8988T (cell line): ENCODE measurements at places on chromosomes 11 and 22.

GRCh38 chr11:78690352-78690987, 115.8 kb upstream of the NARS2 start:
- no peak for DNase-seq

- no peak for DNase-seq
Measured at GRCh38 chr11:57396744-57397143, 6.3 kb upstream of the PRG2 start.

DNA sequence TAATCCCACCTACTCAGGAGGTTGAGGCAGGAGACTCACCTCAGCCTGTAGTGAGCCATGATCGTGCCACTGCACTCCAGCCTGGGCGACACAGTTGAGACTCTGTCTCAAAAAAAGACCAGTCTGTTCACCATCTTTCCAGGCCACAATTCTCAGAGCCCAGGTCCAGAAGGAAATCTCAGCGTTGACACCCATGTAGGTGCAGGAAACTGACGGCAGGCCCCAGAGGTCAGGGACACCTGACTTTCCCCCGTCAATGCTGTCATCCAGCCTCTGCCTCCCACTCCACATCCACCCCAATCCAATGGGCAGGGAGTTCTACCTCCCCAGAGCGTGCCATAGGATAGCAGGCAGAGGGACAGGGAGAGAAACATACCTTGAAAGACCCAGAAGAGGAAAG, 5.9 kb upstream of the GRK2 start:
- DNase-seq = no peak

DNA sequence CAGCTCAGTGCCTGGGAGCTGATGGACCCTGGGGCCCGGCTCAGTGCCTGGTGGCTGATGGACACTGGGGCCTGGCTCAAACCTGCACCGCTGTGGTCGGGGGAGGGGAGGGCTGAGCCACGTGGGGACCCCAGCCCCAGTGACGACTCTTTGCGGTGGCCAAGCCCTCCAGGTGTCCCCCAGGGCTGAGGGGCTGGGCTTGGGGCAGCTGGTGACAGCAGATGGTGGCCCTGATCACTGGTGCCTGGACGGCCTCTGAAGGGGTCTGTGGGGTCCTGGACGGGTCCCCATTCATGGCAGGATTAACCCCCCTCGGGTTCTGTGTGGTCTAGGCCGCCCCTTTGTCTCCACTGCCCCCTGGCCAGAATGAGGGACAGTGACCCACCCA, 3.4 kb upstream of the MUC5B start:
- no peak for DNase-seq

DNA sequence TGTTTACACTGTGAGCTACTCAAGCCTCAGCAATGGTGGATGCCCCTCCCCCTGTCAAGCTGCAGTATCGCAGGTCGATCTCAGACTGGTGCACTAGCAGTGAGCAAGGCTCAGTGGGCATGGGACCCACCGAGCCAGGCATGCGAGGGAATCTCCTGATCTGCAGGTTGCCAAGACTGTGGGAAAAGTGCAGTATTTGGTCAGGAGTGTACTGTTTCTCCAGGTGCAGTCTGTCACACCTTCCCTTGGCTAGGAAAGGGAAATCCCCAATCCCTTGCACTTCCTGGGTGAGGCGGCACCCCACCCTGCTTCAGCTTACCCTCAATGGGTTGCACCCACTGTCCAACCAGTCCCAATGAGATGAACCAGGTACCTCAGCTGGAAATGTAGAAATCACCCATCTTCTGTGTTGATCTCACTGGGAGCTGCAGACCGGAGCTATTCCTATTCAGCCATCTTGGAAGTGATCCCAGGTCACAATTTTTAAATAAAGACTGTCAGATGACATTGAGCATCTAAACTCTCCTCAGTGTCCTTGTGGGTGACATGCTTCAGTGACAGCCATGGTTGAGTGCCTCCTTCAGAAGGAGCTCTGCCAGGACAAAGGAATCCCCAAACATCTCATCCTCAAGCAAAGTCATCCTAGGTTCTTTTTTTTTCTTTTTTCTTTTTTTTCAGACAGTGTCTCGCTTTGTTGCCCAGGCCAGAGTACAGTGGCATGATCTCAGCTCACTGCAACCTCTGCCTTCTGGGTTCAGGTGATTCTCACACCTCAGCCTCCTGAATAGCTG, 10.8 kb downstream of the SLC22A24 start:
- DNase-seq = no peak

DNA sequence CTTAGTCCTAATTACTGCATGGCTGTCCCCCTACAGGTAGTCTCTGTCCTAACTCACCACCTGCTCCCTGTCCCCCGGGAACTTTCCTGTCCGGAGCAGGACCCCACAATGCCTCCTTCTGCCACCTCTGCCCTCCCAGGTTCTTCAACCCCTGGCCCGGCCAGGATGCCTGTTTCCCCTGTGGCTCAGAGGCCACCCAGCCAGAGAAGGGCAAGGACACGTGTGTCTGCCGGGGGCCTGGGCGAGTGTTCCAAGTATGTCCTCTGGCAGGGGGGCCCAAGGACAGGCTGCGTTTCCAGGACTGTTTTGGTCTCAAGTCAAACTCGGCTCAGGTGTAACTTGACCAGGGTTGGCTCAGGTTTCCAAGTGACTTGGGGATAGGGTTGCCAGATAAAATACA, 63.8 kb downstream of the BTG4 start:
- DNase-seq = no peak

DNA sequence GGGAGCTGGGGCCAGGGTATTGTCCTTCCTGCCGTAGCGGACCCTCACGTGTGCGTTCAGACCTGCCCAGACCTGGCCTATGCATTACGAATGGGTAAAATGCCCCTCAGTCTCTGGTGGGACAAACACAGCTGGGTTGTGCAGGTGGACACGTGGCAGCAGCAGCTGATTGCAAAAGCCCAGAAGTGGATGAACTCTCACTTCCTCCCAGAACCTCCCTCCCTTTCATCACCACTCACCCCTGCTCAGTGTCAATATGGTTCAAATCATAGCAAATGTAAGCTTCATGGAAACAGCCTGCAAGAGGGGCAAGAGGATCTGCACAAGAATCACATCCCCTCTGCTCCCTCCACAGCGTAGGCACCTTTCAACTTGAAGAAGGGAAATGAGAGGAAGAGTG, 352.1 kb downstream of the OPCML start:
- no peak for DNase-seq

GRCh38 chr11:62402960-62403730, 15.7 kb upstream of the SCGB1A1 start:
- DNase-seq = peak; percentile 3

DNA sequence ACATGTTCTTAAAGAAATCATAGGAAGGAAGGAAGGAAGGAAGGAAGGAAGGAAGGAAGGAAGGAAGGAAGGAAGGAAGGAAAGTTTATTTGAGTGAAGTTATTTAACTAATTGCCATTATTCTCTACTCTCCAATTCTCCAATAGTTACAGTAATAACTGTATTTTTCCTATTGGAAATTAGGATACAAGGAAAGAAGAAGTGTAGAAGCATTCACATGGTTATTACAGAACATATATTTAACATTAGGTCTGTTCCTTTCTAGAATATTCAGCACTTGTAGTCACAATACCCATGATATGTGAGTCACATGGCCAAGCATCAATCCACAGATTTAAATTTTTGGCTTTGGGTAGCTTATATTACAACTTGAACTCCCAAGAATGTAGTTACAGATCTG, 230.6 kb downstream of the SOX6 start:
- DNase-seq = no peak

GRCh38 chr11:72036687-72037086, 38.0 kb downstream of the IL18BP start:
- no peak for DNase-seq

GRCh38 chr11:104169091-104169490, 5.1 kb upstream of the PDGFD start:
- DNase-seq = no peak

DNA sequence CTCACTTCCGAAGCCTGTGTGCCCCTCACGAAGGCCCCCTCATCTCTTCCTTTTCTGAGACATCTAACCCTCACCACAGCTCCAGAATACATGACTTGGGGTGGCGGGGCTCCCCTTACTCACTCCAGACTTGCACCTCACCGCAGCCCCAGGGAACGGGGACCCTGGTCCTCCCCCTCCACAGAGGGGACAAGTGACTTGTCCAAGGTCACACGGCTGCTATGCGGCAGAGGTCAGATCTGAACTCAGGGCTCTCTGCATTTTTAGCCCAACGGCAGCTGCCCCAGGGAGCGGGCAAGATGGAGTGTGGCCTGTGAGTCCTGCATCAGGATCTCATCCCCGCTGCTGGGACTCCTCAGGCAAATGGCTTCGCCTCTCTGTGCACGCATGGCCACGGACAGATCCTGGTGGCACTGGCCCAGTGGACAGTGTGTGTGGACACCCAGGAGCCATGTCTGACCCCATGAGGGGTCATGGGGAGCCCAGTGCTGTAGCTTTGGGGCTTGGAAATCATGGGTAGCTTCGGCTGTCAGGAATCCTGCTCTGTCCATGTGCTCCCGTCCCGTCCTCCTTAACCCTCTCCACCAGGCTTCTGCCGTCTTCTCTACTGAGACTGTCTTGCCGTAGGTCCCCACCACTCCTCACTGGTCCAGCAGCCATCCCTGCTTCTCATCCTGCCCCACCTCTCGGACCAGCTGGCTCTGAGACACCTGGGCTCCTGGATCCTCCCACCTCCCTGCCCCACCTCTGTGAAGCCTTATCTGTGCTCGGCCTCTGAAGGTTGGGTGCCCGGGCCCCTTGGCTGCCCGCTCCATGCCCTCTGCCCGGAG, 48.0 kb upstream of the CARS1 start:
- DNase-seq = no peak

- no peak for DNase-seq
Measured at GRCh38 chr11:19080579-19080993, 20.1 kb upstream of the MRGPRX2 start.

- no peak for DNase-seq
Measured at GRCh38 chr11:127247261-127247851, 246.8 kb upstream of the KIRREL3 start.

DNA sequence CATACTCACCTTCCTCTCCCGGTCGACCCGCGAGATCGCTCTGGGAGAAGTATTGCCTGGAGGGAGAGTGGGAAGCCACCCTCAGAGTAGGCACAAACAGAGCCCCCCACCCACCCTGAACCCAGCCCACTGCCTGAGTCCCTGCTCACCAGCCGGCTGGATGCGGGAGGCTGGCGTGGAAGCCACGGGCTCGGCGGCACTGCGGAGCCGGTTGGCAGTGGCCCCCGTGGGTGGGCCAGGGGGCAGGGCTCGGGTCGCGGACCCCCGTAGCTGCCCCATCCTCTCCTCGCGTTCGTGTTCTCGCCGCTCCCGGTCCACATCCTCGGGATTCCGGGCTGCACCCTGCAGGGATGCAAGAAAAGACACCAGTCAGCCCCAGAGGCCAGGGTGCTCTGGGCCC, 21.4 kb upstream of the TMEM184B start:
- DNase-seq = no peak

DNA sequence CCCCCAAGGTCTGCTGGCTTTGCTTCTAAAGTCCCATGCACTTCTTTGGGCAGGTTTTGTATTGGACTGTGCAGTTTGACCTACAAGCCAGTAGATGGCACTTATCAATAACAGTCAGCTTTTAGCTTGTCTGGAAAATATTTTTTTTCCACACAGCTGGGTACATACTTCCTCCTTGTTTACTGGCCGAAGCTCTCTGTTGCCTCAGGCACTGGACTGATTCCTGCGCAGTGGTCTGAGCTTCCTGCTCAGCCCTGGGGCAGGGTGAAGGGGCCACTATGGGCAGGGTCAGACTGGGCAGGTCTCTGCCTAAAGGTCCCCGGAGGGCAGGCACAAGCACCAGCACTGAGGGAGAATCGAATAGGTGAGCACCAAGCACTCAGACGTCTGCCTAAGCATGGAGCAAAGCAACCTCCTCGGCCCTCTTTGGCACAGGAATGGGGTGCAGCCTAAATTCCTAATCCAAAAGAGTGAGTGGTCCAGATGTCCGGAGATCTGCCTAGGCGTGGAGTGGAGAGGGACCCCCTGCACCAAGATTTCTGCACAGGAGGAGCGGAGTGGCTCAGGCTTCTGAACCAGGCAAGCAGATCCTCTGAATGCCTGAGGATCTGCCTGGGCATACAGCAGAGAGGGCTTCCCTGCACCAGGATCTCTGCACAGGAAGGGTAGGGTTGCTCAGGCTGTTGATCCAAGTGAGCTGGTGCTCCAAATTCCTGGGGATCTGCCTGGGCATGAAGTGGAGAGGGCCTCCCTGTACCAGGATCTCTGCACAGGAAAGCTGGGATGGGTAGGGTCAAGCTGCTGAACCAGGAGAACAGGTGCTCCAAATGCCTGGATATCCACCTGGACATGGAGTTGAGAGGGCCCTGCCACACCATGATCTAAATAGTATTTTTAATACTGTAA, 105.9 kb upstream of the C11orf58 start:
- DNase-seq = no peak

- DNase-seq = no peak
Measured at GRCh38 chr11:125223901-125224361, 59.4 kb downstream of the PKNOX2 start.

DNA sequence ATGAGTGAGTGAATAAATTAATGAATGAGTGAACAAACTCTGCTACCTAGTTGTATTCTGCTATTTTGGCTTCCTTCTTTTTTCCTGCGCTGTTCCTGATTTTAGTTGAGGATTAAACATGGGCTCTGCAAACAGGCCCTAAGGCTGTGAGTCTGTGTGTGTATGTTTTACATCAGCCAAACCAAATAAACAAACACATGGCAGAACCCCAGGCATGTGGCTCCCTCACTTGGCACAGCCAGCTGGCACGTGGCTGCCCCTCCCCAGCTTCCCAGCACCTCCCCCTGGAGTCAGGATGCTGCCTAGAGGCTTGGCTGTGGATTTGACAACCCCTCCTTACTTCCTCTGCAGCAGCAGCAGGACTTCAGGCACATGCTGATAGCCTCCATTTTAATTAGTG, 593.2 kb downstream of the INSC start:
- DNase-seq = no peak

DNA sequence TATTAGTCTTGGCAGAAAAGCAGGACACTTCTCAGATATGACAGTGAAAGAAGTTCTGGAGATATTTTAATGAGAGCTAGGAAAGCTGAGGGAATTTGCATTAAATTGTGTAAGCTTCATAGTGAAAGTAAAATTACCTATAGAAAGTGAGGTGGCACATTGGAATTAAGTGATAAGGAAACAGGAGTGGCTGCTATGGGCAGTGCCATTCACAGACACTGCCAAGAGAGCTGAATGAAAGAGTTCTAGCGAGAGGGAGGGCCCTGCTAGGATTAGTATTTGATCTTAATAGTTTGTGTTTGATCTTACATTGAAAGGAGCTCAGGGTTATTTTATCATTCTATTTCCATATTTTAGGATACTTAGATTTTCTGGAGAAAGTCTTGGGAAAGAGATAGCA, 351.9 kb downstream of the DDX10 start:
- no peak for DNase-seq

- no peak for DNase-seq
Measured at GRCh38 chr11:117908109-117908895, 20.9 kb downstream of the TMPRSS13 start.

- no peak for DNase-seq
Measured at GRCh38 chr22:18070041-18070440, 7.7 kb upstream of the PEX26 start.
